Left renal cortex interstitium (tissue), 4 donors: ENCODE measurements at places on chromosomes 11 and 22. TPM values are rescaled to one million over a fixed set of nuclear protein-coding genes. Genes with fewer than 3 reads are reported as not detected.

The OR8B4 gene
- polyA plus RNA-seq = not detected

The PRG3 gene
- 0.99 TPM for polyA plus RNA-seq

DNA sequence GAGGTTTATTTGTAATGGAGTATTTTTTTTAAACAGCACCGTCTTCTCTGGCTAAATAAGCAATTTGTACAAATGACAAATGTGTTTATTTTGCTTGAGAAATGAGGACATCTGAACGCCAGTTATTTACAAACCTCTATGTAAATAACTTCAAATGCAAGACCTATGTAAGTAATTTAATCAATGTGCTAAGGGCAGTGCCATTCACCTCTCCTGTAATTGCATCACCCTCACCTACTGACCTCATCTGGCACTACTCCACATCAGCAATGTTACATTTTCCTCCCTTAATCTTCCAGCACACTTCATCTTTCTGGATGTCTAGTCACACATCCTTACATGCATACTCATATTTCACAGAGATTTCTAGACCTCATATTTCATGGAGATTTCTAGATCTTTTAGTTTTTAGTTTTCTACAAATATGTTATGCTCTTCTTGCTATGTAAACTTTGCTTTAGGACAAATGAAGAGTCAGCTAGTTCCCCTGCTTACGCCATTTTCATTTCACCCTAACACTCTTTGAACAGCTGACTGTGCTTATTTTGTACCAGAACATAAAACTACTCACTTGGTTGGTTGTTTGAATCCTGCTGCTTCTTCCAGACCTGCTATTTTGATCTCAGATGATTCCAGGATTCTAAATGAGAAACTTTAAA lies 238.6 kb downstream of the GRM5 start:
- no peak for DNase-seq

DNA sequence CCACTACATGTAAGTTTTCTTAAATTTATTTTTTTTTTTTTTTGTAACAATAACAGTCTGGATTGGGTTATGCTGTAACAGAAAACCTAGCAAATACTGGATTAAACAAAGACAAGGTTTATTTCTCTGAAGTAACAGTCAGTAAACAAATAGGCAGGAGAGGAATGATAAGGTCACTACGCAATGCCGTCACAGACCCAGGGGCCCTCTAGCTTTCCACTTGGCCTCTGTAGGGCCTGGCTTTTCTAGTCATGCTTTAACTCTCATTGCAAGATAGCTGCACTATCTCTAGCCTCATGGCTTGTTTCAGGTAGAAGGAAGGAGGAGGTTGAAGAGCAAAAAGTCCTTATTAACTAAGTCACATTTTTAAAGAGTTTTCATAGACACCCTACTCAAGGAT lies 6.5 kb downstream of the OR10A6 start:
- no peak for DNase-seq
